Psoas muscle (tissue), 8 donors: ENCODE measurements at places on chromosomes 12 and 14. TPM values are rescaled to one million over a fixed set of nuclear protein-coding genes. Genes with fewer than 3 reads are reported as not detected.
A peak's percentile ranks its signal among the peaks of the same experiment; 100 is the strongest.

- DNase-seq: no peak
- H3K27me3 ChIP-seq: peaks cover 91% of the 10 kb centered on the region
- H3K36me3 ChIP-seq: no peaks in the 10 kb centered on the region
- no peak overlapping the region for H3K4me3 ChIP-seq
These were observed 8.1 kb upstream of the LHX5 start for GRCh38 chr12:113479590-113480335.

- no peaks in the 10 kb centered on the region for H3K4me1 ChIP-seq
- H3K27ac ChIP-seq: no peak overlapping the region
- DNase-seq: no peak
- no peaks in the 10 kb centered on the region for H3K27me3 ChIP-seq
- H3K4me3 ChIP-seq: no peak overlapping the region
These were observed 643.1 kb downstream of the GALC start for GRCh38 chr14:87349921-87350320.

- DNase-seq: peak; percentile 82
- no peaks in the 10 kb centered on the region for H3K27me3 ChIP-seq
- H3K36me3 ChIP-seq: no peaks in the 10 kb centered on the region
These were observed 94.1 kb downstream of the FBXL14 start for GRCh38 chr12:1500095-1500801.

DNA sequence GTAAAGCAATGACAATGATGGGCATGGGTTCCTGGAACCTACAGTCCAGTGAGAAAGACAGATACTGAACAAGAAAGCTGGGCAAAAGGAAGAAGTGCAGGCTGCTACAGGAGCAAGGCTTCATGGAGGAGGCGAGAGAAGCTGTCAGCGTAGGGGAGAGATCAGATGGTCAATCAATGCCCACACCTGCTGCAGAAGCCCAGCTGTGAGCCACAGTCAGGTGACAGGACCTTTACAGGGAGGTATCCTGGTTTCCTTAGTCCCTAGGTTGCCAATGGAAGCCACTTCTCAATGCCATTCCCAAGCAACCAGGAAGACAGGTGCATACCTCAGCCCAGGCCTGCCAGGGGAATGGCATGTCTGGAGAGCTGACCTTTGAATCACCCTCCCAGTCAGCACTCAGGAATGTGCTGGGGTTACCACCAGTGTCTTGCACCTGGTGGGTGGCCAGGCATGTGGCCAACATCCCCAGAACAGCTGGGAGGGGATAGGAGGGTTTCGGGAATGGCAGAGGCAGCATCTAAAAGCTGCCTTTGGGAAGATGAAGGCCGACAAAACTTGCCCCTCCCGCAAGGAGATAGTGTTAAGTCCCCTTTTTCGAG lies 170.3 kb downstream of the TTC7B start:
- H3K4me1 ChIP-seq: peaks cover 52% of the 10 kb centered on the region
- peak overlapping the region; percentile 87 for H3K27ac ChIP-seq
- no peak overlapping the region for H3K4me3 ChIP-seq
- no peaks in the 10 kb centered on the region for H3K36me3 ChIP-seq
- peak; percentile 63 for DNase-seq
- no peaks in the 10 kb centered on the region for H3K27me3 ChIP-seq

DNA sequence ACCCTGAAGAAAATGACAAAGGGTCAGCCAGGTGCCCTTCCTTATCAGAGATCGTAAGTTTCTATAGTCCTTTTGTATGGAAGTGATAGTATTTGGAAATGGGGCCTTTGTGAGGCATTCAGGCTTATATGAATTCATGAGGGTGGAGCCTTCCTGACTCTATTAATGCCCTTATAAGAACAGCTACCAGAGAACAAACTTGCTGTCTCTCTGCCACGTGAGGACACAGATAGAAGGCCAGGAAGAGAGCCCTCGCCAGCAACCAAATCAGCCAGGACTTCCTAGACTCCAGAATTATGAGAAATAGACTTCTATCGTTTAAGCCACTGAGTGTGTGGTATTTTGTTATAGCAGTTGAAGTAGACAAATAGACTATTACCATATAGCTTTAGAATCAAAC lies 36.7 kb downstream of the TRMT5 start:
- H3K27me3 ChIP-seq: no peaks in the 10 kb centered on the region
- H3K36me3 ChIP-seq: no peaks in the 10 kb centered on the region
- DNase-seq: no peak
- H3K4me1 ChIP-seq: peaks cover 49% of the 10 kb centered on the region
- peak overlapping the region; percentile 77 for H3K27ac ChIP-seq

DNA sequence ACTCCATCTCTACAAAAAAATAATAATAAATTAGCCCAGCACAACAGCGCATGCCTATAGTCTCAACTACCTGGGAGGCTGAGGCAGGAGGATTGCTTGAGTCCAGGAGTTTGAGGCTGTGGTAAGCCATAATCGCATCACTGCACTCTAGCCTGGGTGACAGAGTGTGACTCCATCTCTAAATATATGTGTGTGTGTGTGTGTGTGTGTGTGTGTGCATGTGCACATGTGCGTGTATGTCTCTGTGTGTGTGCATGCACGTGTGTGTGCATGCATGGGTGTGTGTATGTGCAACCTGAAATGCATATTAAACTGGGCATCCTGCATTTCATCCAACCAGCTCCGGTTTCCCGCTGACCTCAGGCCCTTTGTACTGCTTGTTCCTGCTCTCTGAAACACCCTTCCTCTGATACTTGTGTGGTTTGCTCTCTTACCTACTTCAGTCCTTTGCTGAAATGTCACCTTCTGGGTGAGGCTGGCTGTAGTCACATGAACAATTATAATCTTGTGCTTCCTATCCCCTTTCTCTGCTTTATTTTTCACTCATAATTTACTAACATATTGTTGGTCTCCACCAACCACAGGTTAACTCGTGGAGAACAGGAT lies 46.9 kb downstream of the PHLDA1 start:
- H3K4me1 ChIP-seq: no peaks in the 10 kb centered on the region
- no peak for DNase-seq
- no peak overlapping the region for H3K4me3 ChIP-seq
- H3K36me3 ChIP-seq: no peaks in the 10 kb centered on the region

DNA sequence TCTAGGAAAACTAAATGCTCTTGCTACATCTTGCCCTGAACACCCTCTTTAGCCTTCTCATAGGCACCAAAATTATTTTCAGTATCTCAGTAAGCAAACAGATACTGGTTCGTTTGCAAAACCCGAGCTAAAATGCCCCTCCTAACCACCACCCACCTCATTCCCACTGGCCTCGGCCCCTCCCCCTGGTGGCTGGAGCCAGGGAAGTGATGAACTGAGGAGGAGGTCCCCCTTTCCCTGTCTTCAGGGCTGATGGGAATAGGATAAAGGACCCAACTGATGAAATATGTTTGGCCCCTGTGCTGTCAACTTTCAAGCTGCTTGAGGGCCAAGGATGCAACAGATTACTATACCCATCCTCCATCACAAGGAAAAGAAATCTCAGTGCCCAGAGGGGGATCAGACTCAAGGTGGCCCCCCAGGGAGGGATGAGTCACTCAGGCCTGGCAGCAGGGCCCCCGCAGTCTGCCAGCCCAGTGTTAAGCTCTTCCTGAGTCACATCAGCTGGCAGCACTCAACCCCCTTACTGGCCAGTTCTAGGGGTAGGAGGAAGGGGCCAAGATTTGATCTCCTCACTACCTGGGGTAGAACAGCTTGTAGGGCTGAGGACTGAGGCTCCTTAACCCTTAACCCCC lies 1.7 kb downstream of the ANKRD52 start:
- H3K36me3 ChIP-seq: peaks cover 56% of the 10 kb centered on the region
- H3K27me3 ChIP-seq: no peaks in the 10 kb centered on the region
- H3K4me1 ChIP-seq: peaks cover 38% of the 10 kb centered on the region
- peak; percentile 92 for DNase-seq

- H3K4me3 ChIP-seq: no peak overlapping the region
- no peaks in the 10 kb centered on the region for H3K36me3 ChIP-seq
These were observed 8.5 kb upstream of the LTBP2 start for GRCh38 chr14:74620497-74620921.

GRCh38 chr12:50734409-50735263 lies 29.3 kb upstream of the ATF1 start:
- H3K4me3 ChIP-seq: no peak overlapping the region
- H3K27me3 ChIP-seq: no peaks in the 10 kb centered on the region
- no peak overlapping the region for H3K27ac ChIP-seq

GRCh38 chr12:53596920-53597363 lies 29.2 kb downstream of the ATF7 start:
- H3K27me3 ChIP-seq: no peaks in the 10 kb centered on the region
- H3K4me1 ChIP-seq: peaks cover 35% of the 10 kb centered on the region
- peak overlapping the region; percentile 21 for H3K27ac ChIP-seq
- H3K4me3 ChIP-seq: no peak overlapping the region
- no peaks in the 10 kb centered on the region for H3K36me3 ChIP-seq
- no peak for DNase-seq

DNA sequence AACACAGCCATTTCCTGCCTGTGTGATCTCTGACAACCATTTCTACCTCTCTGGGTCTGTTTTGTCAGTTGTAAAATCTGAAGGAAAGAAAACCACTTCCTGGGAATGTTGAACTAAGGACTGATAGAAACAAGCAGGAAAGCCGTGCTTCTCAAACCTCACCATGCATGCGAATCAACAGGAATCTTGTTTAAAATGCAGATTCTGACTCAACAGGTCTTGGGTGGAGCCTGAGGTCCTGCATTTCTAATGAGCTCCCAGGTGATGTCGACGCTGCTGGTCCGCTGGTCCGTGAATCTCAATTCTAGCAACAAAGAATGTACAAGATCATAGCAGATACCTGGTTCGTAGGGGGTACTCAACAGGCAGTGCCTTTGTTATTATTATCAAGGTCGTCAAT lies 38.0 kb upstream of the GPATCH2L start:
- H3K4me1 ChIP-seq: no peaks in the 10 kb centered on the region
- H3K36me3 ChIP-seq: no peaks in the 10 kb centered on the region
- no peak for DNase-seq
- no peak overlapping the region for H3K27ac ChIP-seq
- H3K27me3 ChIP-seq: no peaks in the 10 kb centered on the region
- H3K4me3 ChIP-seq: no peak overlapping the region

- no peak for DNase-seq
- H3K4me3 ChIP-seq: no peak overlapping the region
- H3K27me3 ChIP-seq: no peaks in the 10 kb centered on the region
- no peak overlapping the region for H3K27ac ChIP-seq
These were observed 9.0 kb downstream of the MARS1 start for GRCh38 chr12:57496822-57497221.

DNA sequence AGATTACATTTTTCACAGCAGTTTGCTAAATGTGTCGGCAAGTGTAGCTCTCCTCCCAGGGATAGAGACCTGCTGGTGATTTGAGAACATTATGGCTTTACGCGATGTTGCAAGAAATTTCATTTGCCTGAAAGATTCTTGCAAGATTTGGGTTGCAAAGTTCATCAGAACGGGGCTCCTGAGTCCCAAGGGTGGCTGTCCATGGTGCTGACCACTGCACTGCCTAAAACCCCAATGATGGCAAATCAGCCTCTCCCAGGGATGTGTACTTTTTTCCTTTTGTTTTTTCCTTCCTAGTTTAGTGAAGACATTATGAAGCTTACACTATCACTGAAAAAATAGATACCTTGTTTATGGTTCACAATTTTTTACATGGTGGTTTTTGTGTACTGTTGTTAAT lies 85.4 kb downstream of the WSCD2 start:
- no peaks in the 10 kb centered on the region for H3K4me1 ChIP-seq
- no peak for DNase-seq
- H3K27ac ChIP-seq: no peak overlapping the region
- no peaks in the 10 kb centered on the region for H3K36me3 ChIP-seq
- H3K4me3 ChIP-seq: no peak overlapping the region

C12orf60 gene
- total RNA-seq: 2.3 TPM

TAS2R20 gene
- 0.26 TPM for total RNA-seq

PPM1H gene
- total RNA-seq: 4.3 TPM

ABCD2 gene
- 0.27 TPM for total RNA-seq

KRT75 gene
- not detected for total RNA-seq

LLPH gene
- 24.1 TPM for total RNA-seq

GLT8D2 gene
- 2.3 TPM for total RNA-seq

LYSET gene
- total RNA-seq: 25.1 TPM

C12orf50 gene
- total RNA-seq: not detected
